Esophagus squamous epithelium (tissue), 5 donors: ENCODE measurements at places on chromosomes 16 and 17.
A peak's percentile ranks its signal among the peaks of the same experiment; 100 is the strongest.

DNA sequence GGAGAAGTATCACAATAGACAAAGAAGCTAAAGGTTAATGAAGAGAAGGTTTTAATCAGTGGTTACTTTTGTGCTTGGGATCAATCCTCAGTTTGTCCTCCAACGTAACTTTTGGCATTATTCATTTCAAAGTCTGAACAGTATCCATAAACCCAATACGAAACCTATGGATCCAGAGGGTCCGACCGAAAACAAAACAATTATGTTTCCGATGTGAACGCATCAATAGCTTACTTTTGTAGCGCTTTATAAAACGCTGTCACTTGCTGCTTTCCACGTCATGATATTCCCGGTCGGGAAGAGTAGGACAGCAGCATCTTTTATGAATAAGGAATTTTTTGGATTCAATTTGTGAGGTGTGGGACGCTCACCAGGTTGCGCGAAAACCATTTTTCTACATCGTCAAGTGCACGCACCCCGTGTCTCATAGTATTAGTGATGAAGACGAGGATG is 383.8 kb downstream of the ZFHX3 start:
- no peak for DNase-seq

DNA sequence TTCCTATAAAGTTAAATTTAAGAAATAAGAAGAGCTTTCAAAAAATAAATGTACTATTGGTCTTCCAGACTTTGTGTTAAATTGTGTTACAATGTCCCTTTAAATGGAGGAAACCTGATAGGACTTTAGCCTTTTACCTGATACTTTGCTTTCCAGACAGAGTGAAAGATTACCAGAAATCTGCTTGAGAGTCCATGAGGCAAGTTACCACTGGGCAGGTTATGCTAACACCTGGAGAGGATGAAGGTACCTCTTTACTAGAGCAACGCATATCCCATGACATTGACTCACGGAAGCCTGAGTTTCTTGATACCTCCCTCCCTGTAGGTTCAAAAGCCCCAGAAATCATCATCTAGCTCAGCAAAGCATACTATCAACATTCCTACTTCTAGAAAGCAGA is 143.9 kb upstream of the C17orf78 start:
- DNase-seq: no peak

DNA sequence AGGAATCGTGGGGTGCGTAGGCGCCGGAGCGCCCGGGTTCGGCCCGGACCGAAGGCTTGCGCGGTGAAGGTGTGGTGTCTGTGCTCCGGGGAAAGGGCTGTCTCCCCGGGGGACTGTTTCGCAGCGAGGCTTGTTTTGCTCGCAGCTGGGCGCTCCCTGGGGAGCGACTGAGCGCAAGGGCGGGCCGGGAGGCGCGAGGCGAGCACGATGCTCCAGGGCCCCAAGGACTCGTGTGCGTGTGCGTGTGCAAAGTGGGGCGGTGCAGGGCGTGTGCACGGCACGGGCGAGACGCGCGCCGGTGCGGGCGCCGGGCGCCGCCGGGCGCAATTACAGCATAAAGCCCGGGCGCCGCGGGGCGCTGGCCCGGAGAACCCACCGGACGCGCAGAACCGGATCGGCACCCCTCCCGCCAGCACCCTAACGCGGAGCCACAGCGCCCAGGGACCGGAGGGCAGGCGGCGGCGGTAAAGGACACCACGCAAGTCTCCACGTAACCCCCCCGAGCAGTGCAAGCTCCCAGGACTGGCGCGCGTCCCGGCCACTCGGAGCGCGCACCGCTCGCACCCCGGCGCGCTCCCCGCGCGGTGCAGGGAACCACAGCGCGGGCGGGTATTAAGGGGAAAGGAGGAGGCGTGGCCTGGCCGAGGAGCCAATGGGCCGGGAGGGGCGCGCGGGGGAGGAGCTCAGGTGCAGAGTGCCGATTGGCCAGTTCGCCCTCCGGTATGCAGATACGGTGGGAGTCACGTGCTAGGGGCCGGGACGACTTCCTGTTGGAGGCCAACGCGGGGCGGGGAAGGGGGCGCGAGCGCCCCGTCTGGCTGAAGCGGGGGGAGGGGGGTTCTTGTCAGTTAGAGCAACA is at the start of gene TNRC6C:
Gene TNRC6C, plus strand, starts transcription at position 847 of the 859 bp plus-strand sequence. CDS start 45,504 bp downstream, outside the sequence.
- DNase-seq: peak; percentile 97

DNA sequence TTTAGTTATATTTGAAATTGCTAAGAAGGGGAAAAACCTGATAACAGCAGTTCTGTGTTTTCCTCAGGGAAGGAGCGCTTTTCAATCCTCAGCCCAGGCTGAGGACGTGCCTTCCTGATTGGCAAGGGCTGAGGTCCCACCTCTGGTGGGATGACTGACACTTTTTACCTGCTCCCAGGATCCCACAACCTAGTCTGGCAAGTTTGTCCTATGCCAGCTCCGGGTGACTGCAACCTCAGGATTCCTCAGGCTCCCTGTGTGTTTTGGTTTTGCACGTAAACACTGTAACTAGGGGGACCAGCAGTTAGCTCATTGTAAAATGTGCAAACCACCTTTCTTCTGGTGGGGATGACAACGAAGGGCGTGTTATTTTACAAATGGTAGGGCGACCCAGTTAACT is 7.5 kb downstream of the MARCHF10 start:
- DNase-seq: no peak

DNA sequence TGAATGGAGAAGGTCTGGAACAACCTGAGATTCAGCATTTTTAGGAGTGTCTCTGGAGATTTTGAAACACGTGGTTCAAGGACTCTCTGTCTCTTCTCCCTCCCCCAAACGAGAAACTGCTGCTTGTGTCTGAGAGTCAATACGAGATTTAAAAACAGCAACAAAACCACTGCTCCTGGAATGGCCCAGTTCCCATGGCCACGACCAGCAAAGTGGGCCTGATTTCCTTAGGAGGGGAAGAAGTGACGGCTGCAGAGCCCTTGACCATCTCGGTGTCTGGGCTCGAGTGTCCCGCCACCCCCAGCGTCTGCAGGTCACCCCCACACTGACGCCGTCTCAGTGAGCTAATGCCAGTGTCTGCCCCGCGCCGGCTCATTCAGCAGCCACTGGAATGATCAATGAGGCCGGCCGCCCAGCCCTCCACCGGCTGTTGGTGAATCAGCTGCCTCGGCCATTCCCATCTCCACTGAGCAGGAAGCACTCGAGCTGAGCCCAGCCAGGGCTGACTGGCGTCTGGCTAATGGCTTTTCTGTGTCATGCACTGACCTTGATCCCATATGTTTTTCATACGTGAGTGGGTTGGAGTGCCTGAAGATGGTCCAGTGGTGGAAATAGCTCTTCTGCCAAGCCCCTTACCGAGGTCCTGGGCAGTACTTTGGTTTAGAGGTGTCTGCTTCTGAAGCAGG is 151.8 kb downstream of the PITPNC1 start:
- DNase-seq: no peak

- DNase-seq: no peak
Measured at GRCh38 chr16:53014287-53014686, 38.4 kb downstream of the CHD9NB start.

GRCh38 chr17:64625541-64625940 is 36.6 kb downstream of the SMURF2 start:
- no peak for DNase-seq

DNA sequence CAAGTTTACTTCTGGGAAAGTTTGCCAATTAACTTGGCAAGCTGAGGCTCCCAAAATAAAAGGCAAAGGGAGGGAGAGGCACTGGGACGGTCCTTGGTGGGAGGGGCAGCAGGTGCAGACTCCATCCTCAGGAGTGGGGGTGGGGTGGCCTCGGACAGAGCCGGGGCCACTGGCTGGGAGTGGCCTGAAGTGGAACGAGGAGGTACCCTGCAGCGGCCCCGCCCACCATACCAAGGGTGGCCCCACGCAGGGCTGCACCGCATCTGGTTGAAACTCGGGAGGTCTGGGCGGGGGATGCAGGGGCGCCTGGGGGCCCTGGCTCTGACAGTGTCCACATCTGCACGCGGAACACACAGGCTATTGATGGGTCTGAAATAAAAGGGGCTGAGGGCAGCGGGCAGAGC is 42.4 kb upstream of the SLC38A10 start:
- no peak for DNase-seq

GRCh38 chr17:37179893-37180292 is 195.9 kb upstream of the C17orf78 start:
- DNase-seq: no peak

DNA sequence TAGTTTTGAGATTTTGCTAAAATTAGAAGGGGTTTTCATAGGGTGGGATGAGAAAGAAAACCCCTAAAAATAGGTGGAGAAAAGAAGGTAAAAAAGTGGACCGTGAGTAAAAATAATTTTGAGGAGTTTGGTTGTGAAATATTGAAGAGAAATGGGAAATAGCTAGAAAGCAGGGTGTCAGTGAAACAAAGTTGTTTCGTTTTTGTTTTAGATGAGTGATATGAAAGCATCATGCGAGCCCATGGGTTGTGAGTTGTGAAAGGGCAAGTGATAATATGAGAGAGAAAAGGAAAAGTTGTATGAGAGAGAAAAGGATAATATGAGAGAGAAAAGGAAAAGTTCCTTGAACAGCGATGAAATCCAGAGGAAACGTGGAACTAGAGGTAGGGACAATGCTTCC is 7.3 kb upstream of the SMIM36 start:
- no peak for DNase-seq

GRCh38 chr16:9908613-9909012 is 273.6 kb downstream of the GRIN2A start:
- no peak for DNase-seq

- DNase-seq: no peak
Measured at GRCh38 chr17:69030169-69030568, 30.6 kb downstream of the ABCA9 start.

DNA sequence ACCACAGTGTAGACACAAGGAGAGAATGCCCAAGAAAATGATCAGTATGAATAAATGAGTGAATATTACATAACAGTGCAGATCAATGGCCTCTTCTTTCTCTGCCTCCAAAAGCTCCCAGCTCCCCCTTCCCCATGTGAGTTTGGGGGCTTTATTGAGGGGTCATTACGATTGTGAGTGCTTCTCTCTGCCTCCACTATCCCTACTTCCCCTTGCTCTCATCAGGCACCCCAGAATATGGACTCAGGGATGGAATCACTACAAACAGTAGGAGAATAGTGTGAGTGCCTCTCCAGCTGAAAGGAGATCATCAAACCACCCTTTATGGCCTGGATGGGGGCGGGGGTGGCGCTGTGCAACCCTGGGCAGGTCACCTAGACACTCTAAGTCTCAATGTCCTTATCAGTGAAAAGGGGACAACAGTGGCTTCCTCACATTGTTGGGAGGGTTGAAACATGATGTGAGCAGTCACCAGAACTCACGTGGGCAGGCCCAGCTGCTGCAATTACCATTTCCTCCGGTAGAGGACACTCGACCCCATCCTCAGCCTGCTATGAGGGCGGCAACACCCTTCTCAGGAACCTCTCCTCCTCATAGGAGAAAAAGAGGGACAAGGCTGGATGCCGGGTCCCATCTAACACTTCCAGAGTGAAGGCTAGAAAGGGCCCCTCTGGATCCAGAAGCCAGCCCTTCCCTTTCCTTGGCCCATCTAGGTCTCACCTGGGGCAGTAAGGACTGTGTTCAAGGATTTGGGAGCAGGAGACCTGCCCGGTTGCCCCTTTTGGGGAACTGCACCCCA is 2.1 kb upstream of the EPOP start:
- peak; percentile 32 for DNase-seq

DNA sequence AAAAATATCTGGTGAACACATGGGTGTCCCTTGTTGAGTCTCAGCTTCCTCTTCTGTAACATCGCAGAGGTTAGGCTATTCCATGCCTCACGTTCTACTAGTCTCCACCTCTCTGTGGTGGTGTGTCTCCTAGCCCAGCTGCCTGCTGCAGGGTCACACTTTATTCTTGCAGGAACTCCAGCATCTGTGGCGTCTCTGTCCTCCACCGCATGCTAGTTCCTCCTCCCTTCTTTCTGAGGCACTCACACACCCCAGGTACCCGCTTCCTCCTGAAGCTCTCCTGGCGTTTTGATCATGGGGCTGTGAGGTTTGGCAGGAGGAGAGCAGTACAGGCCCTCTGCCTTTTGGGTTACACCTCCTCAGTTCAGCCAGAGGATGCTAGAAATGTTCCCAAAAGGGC is 9.9 kb upstream of the TEX2 start:
- DNase-seq: no peak

DNA sequence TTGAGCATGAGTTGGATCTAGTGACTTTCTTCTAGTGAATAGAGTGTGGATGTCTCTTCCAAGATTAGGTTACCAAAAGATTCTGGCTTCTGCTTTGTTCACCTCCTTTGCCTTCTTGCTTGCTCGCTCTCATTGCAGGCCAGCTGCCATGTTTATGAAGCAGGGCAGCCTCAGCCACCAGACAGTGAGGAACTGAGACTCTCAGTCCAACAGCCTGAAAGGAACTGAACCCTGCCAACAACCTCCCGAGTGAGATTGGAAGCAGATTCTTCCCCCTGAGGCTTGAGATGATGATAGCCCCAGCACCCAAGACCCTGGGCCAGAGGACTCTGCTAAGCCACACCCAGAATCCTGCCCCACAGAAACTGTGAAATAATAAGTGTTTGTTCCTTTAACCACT is 48.4 kb downstream of the NOG start:
- DNase-seq: no peak

DNA sequence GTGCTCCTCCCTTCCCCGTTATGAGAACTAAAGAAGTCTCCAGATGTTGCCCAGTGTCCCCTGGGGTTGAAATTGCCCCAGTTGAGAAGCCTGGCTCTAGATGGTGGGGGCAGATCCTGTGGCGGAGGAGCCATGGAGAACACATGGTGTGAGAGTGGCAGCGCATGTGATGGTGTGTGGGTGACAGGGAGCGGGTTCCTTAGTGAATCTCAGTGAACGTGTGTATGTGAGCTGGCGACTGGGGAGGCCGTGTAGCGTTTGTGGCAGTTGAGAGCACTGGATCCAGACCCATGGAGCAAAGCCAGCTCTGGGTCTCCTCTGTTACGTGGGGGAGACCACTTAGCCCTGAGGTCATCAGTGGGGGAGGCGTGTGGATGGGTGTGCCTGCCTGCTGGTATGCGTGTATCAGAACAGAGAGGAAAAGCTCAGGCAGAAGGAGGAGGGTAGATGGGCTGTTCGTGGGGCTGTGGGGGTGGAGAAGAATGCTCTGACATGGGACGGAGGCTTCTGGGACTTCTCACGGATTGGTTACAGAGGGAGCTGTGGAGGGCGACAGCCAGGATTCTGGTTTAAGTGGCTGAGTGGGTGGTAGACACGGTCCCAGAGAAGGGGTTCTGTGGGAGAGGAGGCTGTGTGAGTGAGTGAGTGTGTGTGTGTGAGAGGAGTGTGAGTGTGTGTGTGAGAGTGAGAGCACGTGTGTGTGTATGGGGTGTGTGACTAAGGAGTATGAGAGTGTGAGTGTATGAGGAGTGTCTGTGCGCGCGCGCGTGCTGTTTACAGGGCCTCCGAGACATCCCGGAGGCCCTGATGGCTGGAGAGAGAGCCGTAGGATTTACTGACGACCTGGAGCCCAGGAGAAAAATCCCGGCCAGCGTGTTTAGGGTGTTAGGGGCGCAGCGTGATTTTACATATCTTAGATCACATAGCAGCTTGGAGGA is 193.8 kb downstream of the SNX29 start:
- no peak for DNase-seq

GRCh38 chr16:69514356-69514755 is 51.4 kb upstream of the NFAT5 start:
- no peak for DNase-seq

DNA sequence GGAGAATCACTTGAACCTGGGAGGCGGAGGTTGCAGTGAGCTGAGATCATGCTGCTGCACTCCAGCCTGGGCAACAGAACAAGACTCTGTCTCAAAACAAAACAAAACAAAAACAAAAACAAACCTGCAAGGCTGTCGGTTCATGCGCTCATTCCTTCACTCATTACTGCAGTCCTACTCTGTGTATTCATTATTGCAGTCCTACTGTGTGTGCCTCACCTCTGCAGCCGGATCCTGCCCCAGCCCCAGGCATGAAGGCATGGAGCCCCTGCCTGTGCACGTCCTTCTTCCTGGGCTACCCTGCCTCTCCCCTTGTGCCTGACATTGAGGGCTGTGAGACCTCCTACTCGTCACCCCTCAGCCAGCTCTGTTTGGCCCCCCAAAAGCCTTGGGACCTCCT is 57.6 kb downstream of the TMEM235 start:
- no peak for DNase-seq
